ENCODE measurements at places on chromosomes 3 and 15. TPM values are rescaled to one million over a fixed set of nuclear protein-coding genes. Genes with fewer than 3 reads are reported as not detected.
A peak's percentile ranks its signal among the peaks of the same experiment; 100 is the strongest.

The CNTN3 gene
- not detected for total RNA-seq

- DNase-seq, result no peak
Measured at GRCh38 chr15:62323353-62323890, 158.3 kb upstream of the C2CD4B start.

GRCh38 chr15:60531801-60532200 is 52.9 kb upstream of the ICE2 start:
- no peak for DNase-seq

DNA sequence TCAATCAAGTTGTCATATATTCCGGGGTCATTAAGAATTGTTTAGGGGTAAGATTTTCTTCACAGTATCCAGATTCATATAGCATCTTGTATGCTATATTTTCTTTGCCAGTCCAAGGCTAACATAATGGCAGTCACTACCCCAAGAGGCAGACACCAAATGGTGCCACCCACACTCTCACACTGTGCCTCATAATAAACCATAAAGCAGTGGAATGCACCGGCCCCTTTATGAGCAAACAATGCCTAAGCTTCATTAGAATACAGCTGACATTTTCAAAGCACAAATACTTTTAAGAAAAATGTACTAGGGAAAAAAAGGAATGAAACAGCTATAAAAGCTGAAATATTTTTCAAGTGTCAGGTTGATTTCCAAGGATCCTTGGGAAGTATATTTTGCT is 121.6 kb downstream of the TFDP2 start:
- DNase-seq, result peak; percentile 80

DNA sequence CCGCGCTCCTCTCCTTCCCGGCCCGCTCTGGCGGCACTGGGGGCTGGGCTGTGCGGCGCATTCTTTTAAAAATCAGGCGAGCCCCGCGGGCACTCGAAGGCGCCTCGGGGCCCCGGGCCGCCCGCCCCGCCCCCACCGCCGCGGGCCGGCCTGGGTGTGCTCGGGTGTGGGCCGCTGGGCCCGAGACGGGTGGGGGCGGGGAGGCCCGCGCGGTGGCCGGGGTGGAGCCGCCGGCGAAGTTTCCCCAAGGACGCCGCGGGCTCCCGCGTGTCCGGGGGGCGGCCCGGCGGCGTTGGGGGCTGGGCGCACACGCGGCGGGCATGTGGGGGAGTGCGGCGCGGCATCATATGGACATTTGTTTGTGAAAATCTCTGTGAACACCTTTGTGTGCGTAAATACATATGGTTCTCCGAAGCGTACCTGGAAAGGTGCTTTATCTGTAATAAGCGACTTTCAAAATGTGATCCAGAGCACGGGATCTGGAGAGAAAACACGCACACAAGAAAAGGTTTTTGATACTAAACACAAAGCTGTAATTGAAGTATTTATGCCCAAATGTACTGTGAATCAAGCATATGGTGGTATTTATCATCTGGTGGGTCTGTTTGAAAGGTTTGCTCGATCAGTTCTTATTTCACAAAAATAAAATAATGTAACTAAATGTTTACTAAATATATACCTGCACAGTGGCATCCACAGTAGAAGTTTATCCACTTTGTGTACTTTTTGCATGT is 612 bp upstream of the TBL1XR1 start:
- peak; percentile 71 for DNase-seq

DNA sequence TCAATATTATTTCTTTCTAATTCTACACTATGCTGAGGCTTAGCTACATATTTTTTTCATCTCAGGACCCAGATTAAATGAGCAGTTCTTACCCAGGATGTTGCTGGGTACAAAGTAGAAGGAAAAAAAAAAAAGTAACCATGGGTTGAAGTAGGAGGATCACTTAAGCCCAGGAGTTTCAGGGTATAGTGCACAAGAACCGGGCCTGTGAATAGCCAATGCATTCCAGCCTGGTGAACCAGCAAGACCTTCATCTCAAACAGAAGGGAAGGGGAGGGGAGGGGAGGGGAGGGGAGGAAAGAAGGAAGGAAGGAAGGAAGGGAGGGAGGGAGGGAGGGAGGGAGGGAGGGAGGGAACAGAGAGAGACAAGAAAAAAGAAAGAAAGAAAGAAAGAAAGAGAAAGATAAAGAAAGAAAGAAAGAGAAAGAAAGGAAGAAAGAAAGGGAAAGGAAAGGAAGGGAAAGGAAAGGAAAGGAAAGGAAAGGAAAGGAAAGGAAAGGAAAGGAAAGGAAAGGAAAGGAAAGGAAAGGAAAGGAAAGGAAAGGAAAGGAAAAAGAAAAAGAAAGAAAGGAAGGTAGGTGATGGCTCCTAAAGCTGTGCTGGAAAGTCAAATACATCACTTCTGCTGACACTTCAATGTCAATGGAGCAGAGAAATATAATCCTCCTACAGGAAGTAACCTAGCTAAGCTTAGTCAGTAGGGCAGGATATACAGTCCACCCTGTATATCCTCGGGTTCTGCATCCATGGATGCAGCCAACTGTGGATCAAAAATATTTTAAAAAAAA is 206.8 kb upstream of the TGFBR2 start:
- no peak for DNase-seq

GRCh38 chr3:13112521-13113345 is 39.5 kb upstream of the IQSEC1 start:
- DNase-seq, result no peak

All from OCI-LY7 (cell line).